Tibial nerve (tissue), 4 donors: ENCODE measurements at places on chromosomes 4 and X. TPM values are rescaled to one million over a fixed set of nuclear protein-coding genes. Genes with fewer than 3 reads are reported as not detected.
A peak's percentile ranks its signal among the peaks of the same experiment; 100 is the strongest.

BEX5 gene
- not detected for total RNA-seq

GRCh38 chr4:10872833-10873517 lies 188.4 kb upstream of the CLNK start:
- DNase-seq: no peak

DNA sequence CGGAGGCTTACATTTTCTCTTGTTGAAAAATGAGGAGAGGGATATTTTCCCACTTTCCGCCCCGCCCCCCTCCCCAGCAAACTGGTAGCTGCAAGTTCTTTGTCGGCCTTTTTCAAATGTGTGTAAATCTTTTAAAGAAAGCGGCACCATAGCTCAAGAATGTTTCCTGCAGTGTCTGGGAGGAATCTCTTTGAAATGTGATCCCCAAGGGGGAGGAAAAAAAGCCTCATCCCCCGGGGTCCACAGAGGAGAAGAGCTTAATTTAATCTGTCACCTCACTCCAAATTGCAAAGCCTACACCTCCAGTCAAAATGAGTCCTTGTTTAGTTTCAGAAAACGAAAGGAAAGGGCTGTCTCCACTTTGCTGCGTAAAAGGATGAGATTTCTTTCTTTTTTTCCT lies 34.8 kb downstream of the ASMT start:
- no peak for DNase-seq

DNA sequence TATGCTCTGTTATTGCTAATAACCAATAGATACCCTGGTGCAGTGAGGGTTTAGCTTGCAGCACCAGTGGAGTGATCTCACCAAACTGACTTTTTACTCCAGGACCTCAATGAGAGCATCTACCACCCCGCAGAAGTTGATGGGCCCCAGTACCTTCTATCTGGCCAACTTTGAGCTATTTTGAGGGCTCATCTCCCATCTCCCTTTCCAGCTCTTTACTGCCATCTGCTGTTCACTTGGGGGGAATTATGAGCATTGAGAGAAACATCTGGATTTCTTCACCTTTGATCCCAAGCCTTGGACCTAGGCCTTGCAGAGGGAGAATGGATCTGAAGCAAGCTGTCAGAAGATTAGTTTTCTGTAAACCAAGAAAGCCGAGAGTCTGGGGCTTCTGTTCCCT lies 143.6 kb downstream of the TMEM164 start:
- DNase-seq: peak; percentile 68

GRCh38 chr4:60500810-60501209 lies 699.3 kb upstream of the ADGRL3 start:
- DNase-seq: no peak

GRCh38 chr4:138104284-138104680 lies 137.9 kb downstream of the SLC7A11 start:
- no peak for DNase-seq

COX7B2 gene
- total RNA-seq: not detected

- DNase-seq: no peak
Observed at GRCh38 chr4:94127707-94128328, 79.8 kb upstream of the SMARCAD1 start.
